ENCODE measurements at places on chromosomes 1 and 21. TPM values are rescaled to one million over a fixed set of nuclear protein-coding genes. Genes with fewer than 3 reads are reported as not detected.

Gene CFAP107
- not detected for total RNA-seq

Gene PSMD4
- total RNA-seq, result 132 TPM

Gene KANK4
- not detected for total RNA-seq

Gene ZC3H12A
- 5.6 TPM for total RNA-seq

Gene MCOLN2
- total RNA-seq, result not detected

Gene ZFYVE9
- 28.4 TPM for total RNA-seq

Gene INAVA
- total RNA-seq, result not detected

Gene MAEL
- 0.33 TPM for total RNA-seq

Gene MROH7
- 0.10 TPM for total RNA-seq

Gene GUCA2B
- total RNA-seq, result not detected

Gene KCNK1
- not detected for total RNA-seq

Gene LRIG2
- 21.9 TPM for total RNA-seq

Gene UTP25
- total RNA-seq, result 13.1 TPM

Gene TRIM45
- 0.98 TPM for total RNA-seq

Gene ESPN
- 1.3 TPM for total RNA-seq

Gene CRYBG2
- total RNA-seq, result not detected

Gene MRTO4
- total RNA-seq, result 46.0 TPM

Gene CYP4A11
- total RNA-seq, result not detected

Gene ZNF683
- total RNA-seq, result not detected

Gene ANXA9
- not detected for total RNA-seq

Gene S100A7
- total RNA-seq, result not detected

Gene TMOD4
- not detected for total RNA-seq

Gene STYXL2
- total RNA-seq, result not detected

Gene CROCC
- total RNA-seq, result 17.3 TPM

Gene SLC6A17
- 0.76 TPM for total RNA-seq

Gene KRTAP8-1
- total RNA-seq, result not detected

Gene CFHR4
- total RNA-seq, result not detected

Gene OPRD1
- total RNA-seq, result not detected

Gene MATN1
- total RNA-seq, result under 0.01 TPM

Gene KCNJ6
- not detected for total RNA-seq

Gene PGM1
- 23.2 TPM for total RNA-seq

Gene CHAF1B
- total RNA-seq, result 4.2 TPM

Gene METTL18
- total RNA-seq, result 5.9 TPM

Gene PADI4
- total RNA-seq, result not detected

Gene SH3D21
- 3.3 TPM for total RNA-seq

Gene NHLH2
- not detected for total RNA-seq

Gene NOL9
- total RNA-seq, result 41.1 TPM

Gene TCHH
- not detected for total RNA-seq

Gene ELF3
- total RNA-seq, result 0.10 TPM

Gene LAD1
- total RNA-seq, result not detected

Gene FAM167B
- total RNA-seq, result 2.9 TPM

Gene PRKAA2
- total RNA-seq, result 3.3 TPM

Gene RGS16
- total RNA-seq, result 0.33 TPM

Gene KRTAP13-2
- total RNA-seq, result not detected

Gene AMY1A
- not detected for total RNA-seq

Gene LPAR3
- not detected for total RNA-seq

Gene LAMC1
- total RNA-seq, result 561 TPM

Gene SPATA46
- not detected for total RNA-seq

Gene WNT3A
- total RNA-seq, result not detected

Gene CD101
- total RNA-seq, result 0.10 TPM

Gene AGT
- not detected for total RNA-seq
